ENCODE measurements at places on chromosomes 1 and 21. TPM values are rescaled to one million over a fixed set of nuclear protein-coding genes. Genes with fewer than 3 reads are reported as not detected.

GRCh38 chr1:5394111-5394510 lies 598.1 kb downstream of the NPHP4 start:
- DNase-seq, result no peak

Gene INSRR
- total RNA-seq, result not detected

Gene NTMT2
- not detected for total RNA-seq

Gene TFAP2E
- total RNA-seq, result 0.21 TPM

GRCh38 chr1:64033667-64034220 lies 169.7 kb upstream of the UBE2U start:
- DNase-seq, result no peak

- no peak for DNase-seq
Measured at GRCh38 chr1:53562291-53562980, 103.2 kb downstream of the DMRTB1 start.

Gene S100A3
- 6.5 TPM for total RNA-seq

- no peak for DNase-seq
Measured at GRCh38 chr1:169308313-169309039, 59.1 kb downstream of the NME7 start.

Gene RGS7
- 3.3 TPM for total RNA-seq

- no peak for DNase-seq
Measured at GRCh38 chr1:154982341-154982740, 803 bp upstream of the FLAD1 start.

DNA sequence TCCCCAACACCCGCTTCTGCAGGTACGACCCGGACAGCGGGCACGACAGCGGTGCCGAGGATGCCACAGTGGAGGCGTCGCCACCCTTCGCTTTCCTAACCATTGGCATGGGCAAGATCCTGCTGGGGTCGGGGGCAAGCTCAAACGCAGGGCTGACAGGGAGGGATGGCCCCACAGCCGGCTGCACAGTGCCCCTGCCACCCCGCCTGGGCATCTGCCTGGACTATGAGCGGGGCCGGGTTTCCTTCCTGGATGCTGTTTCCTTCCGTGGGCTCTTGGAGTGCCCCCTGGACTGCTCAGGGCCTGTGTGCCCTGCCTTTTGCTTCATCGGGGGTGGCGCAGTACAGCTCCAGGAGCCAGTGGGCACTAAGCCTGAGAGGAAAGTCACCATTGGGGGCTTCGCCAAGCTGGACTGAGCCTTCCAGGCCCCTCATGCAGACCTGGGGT lies 10.1 kb downstream of the TRIM46 start:
- no peak for DNase-seq

DNA sequence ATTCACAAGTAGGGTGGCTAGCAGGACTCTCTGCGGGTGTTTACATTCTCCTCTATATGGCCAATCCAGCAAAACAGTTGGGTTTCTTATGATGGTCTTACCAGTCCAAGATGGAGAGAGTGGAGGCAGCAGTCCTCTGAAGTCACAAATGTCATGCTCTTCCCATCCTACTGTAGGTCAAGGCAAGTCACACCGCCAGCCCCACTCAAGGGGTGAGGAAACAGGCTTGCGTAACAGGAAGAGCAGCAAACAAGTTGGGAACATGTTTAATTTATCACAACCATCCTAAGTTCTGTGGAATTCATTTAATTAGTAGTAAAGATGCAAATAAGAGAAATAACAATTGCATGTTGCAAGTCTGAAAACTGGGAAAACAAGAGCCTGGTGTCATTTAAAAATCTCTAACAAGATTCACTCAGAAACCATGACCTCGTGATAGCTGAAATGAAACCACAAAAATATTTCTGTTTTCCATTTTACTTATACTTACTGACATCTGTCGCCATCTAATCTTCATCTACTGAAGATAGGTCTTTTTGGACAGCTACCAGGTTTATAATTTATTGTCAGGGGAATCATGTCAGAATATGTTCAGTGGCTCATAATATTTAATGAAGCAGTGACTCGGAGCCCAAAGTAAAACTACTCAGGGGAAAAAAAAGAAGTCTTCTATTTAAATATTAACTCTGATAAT lies 349.1 kb upstream of the FMN2 start:
- no peak for DNase-seq

Gene SPRR2A
- not detected for total RNA-seq

DNA sequence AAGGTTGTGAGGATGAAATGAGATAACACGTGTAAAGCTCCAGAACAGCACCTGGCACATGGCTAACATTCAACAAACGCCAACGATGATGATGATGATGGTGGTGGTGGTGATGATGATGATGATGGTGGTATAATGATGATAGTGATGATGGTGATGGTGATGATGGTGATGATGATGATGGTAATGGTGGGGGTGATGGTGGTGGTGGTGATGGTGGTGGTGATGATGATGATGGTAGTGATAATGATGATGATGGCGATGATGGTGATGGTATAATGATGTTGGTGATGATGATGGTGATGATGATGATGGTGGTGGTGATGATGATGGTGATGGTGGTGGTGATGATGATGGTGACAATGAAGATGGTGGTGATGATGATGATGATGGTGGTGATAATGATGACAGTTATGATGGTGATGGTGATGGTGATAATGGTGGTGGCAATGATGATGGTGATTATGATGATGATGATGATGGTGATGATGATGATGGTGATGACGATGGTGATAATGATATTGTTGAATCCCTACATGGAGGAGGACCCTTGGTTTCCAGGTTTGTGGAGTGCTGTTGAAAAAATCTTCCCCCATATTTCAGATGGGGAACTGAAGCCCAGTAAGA lies 54.1 kb downstream of the DMRTA2 start:
- no peak for DNase-seq

Gene MYOM3
- total RNA-seq, result 0.73 TPM

DNA sequence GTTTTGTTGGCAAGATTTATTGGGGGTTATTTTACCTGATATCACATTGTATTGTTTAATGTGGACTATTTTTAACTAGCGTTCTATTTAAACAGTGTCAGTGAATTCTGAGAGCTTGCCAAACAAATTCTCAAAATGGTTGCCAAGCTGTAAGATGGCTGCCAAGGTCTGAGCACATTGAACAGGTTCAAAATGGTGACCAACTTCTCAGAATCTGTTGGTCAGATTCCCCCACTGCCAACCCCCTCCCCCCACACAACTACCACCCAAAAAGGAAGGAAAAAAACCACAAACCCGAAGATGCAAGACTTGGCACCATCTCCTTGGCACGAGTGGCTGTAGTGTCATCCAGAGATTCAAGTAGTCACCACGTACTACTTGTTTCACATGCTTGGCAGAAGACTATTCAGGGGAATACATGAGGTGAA lies 159.1 kb downstream of the NFIA start:
- DNase-seq, result no peak

Measured in HFFc6 (cell line).